ENCODE measurements at places on chromosomes 1 and 21. TPM values are rescaled to one million over a fixed set of nuclear protein-coding genes. Genes with fewer than 3 reads are reported as not detected.

DNA sequence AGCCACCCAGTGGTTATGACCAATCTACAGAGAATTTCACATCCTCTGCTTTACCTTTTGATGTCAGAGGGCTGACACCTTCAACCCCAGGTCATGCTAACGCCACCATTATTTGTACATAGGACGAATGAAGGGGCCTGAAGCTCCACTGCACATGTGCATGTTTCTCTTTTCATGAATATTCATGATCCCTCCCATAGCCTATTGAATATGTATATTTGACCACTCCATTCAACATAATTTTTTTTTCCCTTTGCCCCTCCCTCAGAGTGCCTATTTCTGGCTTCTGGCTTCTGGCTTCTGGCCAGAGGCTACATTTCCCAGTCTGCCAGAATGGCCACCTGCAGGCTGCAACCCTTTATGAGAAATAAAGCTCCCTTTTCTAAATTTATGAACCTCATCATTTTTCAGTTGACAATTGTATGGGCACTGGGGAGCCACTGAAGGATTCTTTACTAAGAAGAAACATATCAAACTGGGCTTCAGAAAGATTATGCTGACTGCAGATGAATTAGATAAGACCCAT is 406.7 kb downstream of the SIPA1L2 start:
- DNase-seq: no peak

IL6R gene
- 145 TPM for total RNA-seq

GRCh38 chr1:43994794-43995790 is 3.7 kb downstream of the CCDC24 start:
- DNase-seq: no peak

KLF17 gene
- not detected for total RNA-seq

CCDC27 gene
- not detected for total RNA-seq

OR14K1 gene
- not detected for total RNA-seq

GRCh38 chr1:2073382-2074230 is 23.4 kb downstream of the PRKCZ start:
- DNase-seq: no peak

DNA sequence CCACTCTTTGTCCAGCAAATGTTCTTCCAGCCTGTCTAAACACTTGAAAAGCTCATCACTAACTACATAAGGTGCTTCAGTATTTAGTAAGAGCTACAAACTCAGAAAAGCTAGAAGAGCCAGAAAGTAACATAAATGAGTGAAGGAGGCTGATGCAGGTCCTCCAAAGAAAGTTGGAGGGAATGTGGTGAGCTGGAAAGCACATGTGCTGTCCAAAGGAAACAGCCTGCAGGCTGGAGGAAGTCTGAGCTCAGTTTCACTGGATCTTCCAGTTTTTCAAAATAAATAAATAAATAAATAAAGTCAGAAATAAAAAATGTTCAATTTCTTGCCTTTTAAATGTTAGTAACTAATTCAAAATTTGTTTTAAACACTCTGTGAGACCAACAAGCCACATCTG is 25.5 kb downstream of the ZC3H11B start:
- no peak for DNase-seq

DNA sequence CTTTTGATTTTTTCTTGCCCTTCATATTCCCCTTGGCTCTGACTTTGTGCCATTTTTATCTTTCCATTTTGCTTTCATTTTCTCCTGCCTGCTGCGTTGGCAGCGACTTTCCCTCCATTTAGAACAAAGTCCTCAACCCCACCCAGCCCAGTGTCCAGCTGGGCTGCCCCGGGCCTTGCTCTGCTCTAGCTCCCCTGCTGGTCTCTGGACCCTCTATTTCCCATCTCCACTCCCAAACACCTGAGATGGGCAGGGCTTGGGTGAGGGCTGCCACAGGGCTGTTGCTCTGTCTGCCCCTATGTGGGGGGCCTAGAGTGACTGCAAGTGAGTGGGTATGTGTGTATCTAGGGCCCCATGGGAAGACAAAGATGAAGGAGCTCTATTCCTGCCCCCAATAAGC is 7.3 kb upstream of the ADAM15 start:
- no peak for DNase-seq

DNA sequence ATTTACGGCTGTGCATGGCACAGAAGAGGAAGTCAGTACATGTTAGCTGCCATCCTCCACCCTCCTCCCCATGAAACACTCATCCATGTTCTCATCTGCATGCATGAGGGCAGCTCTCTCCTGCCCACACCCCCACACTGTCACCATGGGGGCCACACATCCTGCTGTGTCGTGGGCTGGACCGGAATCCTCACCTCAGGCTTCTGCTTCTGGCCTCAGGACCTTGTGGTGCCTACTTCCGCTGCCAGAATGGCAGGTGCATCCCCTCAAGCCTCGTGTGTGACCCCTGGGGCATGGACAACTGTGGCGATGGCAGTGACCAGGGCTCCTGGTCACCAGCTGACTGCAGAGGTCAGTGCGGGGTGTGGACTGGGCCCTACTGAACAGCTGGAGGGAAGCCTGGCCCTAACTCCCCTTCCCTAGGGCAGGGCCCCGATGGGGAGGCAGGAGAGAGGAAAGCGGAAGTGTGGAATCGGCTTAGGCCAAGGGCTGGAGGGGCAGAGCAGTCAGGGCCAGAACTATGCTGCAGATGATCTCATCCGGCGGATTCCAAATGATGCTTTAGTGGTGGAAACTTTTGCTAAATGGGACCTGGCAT is 3.8 kb downstream of the LDLRAD2 start:
- peak; percentile 50 for DNase-seq

HOOK1 gene
- total RNA-seq: 28.7 TPM

RORC gene
- 27.8 TPM for total RNA-seq

GRCh38 chr1:184596950-184597645 is 157.6 kb downstream of the EDEM3 start:
- DNase-seq: no peak

DNA sequence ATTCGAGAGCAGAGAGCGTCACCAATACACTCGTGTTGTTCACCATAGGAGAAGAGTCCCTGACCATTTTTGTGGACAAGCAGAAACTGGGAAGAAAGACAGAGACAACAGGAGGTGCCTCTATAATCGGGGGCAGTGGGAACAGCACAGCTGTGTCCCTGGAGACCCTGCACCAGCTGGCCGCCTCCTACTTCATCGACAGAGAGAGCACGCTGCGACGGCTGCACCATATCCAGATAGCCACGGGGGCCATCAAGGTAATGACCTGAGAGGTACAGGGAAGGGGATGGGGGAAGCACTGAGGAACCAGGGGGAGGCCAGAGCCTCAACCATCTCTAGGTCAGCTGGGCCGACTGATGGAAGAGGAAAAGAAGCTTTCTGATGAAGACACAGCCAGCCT is 86.4 kb downstream of the BRINP2 start:
- no peak for DNase-seq

IFNAR2 gene
- total RNA-seq: 19.0 TPM

DNA sequence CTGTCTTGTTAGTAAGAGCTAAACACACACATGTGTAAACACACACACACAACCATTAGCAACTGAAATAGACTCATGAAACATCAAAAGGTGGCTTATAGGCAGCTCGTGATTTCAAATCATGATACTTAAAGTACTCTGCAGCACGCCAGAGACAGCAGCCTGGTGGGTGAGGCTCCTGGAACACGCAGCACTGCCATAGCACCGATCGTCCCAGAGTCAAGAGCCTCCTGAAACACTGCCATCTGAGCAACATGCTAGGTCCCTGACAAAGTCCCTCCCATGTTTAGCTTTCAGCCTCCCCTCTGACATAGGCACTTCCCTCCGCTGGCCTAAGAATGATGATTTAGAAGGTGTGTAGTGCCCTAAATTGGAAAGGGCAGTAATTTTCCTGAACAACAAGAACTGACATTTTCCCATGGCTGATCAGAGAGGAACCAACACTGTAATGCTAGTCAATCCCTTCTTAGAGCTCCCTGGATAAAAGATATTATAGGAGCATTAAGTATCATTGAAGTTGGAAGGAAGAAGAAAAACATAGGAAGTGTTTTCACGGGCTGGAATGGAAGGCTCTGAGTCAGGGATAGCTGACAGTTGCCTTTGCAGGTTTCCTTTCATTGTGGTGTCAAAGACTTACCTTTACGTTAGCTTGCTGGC is 14.1 kb upstream of the DPT start:
- no peak for DNase-seq

All from right lobe of liver (tissue), 6 donors.